ENCODE measurements at places on chromosomes 5 and 9.

DNA sequence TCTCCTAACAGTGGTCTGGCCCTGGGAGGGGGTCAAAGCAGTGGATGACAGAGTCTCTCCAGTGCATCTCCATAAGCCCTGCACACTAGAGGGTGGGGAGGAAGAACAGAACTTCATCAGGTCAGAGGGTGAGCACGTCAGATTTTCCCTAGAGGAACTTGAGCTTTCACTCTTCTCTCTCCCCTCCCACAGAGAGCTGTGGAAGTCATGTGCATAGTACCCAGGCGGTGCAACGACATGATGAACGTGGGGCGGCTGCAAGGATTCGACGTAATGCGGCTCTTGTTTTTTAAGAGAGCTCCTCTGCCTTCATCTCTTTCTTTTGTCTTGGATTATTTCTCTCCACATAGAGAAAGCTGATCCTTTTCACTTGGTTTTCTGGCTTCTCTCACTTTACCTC, 100.2 kb upstream of the OTULINL start:
- DNase-seq, result no peak

DNA sequence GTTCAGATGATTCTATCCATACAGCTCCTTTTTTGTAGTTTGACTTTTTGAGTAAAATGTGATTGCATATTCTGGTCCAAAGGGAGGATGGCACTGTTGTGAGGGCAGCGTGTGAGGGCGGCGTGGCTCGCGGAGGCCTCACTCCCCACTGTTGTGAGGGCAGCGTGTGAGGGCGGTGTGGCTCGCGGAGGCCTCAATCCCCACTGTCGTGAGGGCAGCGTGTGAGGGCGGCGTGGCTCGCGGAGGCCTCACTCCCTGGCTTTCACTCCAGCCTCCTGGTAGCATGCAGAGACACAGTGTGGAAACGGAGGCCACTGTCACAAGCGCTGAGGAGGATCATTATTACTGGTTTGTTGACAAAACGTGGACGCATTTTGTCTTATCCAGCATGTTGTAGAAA, 79.0 kb downstream of the EHMT1 start:
- no peak for DNase-seq

DNA sequence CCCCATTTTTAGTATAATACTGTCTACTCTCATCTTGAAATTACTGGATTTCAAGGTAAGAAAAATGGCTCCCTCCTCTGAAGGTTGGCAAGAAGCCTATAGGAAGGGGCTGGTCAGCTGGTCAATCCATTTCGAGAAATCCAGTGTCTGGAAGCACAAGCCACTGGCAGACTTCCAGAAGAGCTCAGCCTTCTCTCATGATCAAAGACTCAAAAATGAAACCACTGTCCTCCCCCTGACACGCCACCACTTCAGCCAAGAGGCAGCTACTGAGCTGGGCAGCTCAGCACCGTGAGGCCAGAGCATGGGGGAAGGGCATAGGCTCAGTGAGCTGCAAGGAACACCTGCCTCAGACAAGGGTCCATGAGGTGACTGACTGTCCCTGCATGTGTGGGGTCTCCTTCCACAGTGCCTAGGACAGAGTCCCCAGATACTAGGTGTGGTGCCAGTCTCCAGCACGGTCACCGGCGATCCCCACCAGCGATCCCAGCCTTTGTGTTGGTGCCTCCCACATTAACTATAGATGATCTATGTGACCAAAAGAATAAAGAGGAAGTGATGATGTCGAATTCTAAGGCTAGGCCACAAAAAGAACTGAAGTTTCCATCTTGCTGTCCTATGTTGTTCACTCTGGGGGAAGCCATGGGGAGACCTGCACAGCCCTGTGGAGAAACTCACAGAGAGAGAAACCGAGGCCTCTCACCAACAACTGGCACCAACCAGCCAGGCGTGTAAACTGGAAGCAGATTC, 100.1 kb upstream of the LRRTM2 start:
- DNase-seq, result peak; percentile 92

DNA sequence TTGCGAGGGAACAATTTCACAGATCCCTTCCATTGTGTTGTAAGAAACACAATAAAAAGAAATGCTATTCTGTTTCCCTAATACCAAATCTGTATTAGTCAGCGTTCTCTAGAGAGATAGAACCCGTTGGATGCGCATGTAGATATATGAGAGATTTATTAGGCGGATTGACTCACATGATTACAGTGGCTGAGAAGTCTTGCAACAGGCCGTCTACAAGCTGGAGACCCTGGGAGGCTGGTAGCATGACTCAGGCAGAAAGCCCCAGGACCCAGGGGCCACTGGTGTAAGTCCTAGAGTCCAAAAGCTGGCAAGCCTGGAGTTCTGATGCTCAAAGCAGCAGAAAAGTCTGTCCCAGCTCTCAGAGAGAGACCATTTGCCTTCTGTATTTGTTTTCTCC, 18.4 kb upstream of the IL17B start:
- no peak for DNase-seq

DNA sequence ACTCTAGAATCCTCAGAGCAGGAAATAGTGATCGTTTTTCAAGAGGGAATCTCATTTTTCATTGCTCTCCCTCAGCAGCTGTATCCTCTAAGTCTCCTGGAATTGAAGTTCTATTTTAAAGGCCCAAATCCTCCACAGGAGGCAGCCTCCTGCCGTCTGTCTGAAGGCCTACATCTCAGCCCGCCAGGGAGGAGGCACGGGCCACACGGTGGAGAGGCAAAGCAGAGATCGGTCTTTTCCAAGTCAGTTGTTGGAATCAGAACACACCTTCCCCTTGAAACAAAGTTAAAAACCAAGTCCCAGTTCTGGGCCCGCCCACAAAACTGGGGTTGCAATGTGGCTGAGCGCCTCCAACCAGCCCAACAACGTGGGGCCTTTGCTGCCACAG, 68.7 kb downstream of the RAPGEF1 start:
- no peak for DNase-seq

GRCh38 chr5:1471997-1472963, 27.0 kb upstream of the SLC6A3 start:
- no peak for DNase-seq

GRCh38 chr5:139688751-139689372, 40.7 kb downstream of the CXXC5 start:
- DNase-seq, result no peak

- no peak for DNase-seq
These were observed 723.7 kb upstream of the ARRDC3 start for GRCh38 chr5:92106808-92107207.

GRCh38 chr9:38071470-38072134, 2.6 kb upstream of the SHB start:
- DNase-seq, result no peak

GRCh38 chr5:96741891-96742309, 65.8 kb downstream of the ERAP1 start:
- no peak for DNase-seq

DNA sequence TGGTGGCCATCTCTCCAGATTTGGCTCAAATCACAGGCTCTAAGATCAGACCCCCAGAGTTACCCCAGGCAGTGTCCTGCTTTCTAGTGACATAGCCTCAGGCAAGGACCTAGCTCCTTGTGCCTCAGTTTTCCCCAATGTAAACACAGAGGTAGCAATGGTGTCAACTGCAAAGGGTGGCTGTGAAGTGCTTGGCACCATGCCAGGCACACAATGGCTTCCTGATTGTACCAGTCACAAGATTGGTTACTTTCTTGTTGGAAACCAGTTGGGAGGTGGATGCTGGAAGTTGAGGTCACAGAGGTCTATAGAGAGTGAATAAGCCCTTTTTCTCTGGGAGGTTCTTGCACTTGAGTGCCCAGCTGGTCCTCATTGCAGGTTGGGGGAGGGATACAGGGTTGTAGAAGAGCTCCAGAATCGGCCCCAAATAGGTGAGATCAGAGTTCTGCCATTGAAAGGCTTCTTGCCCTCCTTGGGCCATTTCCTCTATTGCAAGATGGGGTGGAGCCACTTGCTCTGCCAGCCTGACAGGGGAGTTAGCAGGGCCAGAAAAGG, 2.3 kb downstream of the STKLD1 start:
- DNase-seq, result no peak

DNA sequence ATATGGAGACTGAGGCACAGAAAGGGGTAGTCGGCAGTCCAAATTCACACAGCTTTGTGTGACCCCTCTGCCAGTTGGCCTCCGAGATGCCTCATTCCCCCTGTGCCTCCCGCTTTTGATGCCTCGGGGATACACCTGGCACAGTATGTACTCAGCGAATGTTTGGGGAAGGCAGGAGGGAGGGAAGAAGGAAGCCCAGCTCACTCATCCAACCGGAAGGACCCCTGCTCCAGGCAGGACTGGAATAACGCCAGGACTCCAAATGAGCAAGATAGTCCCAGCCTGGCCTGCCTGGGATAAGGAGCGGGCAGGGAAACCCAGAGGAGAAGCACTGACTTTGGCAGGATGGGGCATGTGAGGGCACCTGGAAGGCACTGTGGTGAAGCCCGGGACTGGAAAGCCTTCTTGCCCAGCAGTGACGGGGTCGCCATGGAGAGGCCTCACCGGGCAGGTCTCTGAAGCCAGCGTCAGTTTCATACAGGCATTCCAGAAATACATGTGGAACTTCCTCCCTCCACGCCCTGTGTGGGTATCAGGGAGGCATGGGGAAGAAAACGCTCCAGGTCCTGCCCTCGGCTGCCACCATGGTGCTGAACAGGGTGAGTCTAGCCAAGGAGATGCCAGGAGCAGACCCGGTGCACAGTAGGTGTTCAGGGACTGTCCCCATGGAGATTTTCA, 20.3 kb downstream of the LMX1B start:
- DNase-seq, result no peak

DNA sequence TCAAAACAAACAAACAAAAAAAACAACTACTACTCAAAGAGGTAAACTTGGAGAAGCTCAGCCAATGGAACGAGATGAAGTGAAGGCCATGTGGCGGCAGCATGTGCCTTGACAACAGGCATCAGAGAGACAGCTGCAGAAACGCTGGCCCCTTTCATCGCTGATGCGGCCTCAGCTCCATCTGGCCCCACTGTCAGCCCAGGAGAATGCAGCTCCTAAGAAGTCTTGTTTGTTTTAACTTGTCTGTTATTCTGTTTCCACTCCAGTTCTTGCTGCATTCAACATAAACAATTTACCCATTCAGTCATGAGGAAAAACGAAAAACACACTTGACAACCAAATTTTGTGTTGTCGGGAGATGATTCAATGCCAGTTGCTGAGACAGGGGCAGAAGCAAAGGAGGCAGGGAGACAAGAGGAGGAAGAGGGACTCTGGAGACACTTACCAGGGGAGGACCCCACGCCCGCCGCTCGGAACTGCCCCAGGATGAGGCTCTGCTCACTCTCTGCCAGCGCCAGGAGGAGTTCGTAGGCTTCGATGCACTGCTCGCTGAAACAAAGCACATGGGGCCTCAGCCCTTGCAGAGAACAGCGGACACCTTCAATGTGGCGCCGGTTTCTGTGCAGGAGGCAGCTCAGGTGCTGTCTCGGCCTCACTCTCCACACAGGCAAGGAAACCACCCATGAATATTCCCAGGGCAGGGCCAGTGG, 91.2 kb downstream of the DCP2 start:
- no peak for DNase-seq

- no peak for DNase-seq
These were observed 158.2 kb downstream of the OLFM1 start for GRCh38 chr9:135245482-135246247.

GRCh38 chr9:2228132-2228531, 213.0 kb downstream of the SMARCA2 start:
- DNase-seq, result peak; percentile 23

GRCh38 chr5:53211799-53212198, 102.2 kb upstream of the MOCS2 start:
- DNase-seq, result no peak

DNA sequence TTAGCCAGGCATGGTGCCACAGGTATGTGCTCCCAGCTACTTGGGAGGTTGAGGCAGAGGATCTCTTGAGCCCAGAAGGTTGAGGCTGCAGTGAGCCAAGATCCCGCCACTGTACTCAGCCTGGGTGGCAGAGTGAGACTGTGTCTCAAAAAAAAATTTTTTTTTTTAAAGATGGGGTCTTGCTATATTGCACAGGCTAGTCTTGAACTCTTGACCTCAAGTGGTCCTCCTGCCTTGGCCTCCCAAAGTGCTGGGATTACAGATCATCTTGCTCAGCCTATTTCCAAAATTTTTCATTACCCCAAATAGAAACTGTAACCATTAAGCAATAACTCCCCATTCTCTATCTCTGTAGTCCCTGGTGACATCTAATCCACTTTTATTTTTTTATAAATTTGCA, 4.4 kb upstream of the TBC1D13 start:
- no peak for DNase-seq

DNA sequence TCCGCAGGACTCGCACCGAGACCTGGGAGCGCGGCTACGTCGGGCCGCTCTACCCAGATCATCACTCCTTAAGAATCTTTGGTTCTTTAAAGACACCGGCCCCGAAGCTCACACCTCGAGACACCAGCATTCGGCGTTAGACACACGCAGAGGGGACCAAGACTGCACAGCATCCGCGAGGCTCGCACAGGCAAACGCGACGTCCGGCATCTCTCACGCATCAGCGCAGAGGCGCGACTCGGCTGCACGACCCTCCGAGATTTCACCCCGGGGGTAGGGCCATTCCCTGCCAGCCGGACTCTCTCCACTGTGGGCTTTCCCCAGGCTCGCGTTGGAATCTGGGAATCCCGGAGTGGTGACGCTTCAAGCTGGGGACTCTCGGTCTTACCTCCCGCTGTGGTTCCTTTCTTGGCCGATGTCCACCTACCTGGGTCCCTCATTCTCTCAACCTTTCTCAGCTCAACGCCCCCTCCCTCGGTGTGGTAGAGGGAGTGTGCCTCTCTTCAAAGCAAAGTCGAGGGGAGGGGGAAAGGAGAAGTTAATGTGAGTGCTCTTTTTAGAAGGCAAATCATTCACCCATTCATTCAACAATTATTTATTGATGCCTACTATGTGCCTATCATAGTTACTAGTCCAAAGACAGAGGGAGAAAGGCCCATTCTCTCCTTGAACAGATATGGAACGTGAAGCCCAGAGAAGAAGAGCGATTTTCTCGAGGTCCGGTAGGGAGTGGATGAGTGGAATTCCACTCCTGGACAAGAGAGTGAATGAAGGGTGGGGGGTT, 1.3 kb upstream of the HAND1 start:
- no peak for DNase-seq

DNA sequence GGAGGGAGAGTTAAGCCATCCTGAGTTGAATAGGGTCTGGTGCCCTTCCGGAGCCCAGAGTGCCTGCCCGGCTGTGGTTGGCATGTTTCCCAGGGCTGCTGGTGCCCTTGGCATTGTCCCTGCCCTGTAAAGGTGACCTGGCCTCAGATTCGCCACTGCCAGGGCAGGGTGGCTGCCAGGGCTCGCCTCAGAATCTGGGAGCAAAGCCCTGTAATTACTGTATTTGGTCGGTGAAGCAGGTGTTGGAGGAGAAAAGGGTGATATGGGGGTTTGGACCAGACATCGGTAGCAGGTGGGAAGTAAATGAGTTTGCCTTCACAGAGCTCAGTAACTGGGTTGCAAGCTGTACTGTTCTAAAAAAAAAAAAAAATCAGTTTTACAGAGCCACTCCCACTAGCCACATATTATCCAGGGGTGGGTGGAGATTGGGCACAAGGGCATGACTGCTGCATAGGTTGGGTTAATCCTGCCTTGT, 47.6 kb downstream of the RGS3 start:
- no peak for DNase-seq

DNA sequence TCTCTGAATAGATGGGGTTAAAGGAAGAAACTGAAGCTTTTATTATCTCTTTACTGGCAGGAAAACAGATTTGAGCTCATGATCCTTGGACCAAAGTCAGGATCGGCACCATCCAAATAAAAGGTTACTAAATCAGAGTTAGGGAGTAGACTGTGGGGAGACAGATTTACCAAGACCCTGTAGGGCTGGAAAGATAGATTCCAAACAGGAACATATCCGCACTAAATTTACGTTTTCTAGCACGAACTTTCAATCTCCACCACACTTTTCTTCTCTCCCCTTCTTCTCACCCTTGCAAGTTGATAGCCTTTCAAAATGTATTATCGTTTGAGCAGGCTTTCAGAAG, 120.0 kb upstream of the HMHB1 start:
- DNase-seq, result no peak

Data from testis (tissue), 5 donors.